ENCODE measurements at places on chromosomes 16 and 17.

DNA sequence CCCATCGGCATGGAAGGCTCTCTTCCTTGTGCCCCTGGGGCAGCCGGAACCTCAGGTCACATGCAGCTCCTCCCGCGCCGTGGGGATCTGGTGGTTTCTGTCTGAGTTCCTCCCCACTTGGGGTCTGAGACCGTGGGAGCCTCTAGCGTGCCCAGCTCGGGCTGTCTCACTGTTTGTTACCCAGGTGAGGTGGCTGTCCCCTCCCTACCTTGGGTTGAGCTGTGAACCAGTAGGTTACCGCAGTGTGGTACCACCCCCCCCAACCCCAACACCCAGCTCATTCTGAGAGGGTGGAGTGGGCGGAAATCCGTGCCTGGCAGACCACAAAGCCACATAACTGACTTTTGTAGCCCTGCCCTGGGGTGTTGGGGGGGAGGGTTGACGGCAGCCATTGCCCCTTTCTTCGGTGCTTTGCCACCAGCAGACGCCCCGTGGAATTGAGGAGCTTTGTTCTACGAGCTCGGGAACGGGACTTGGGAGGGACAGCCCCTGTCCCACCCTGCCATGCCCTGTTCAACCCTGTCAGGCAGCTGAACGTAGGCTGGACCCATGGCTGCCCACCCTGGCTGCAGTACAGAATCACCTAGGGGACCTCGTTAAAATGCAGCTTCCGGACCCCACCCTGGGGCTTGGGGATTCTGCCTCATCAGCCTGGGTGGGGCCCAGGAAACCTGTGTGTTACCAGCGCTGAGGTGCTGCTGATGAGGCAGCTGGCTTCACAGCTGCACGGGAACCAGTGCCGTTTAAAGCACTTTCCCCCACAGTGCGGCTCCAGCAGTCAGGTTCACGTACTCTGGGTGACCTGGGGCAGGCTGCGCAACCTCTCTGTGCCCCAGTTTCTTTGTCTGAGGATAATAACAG, 18.5 kb downstream of the RAP1GAP2 start:
- DNase-seq: no peak

GRCh38 chr16:47664653-47665325, 203.7 kb downstream of the PHKB start:
- DNase-seq: no peak

- no peak for DNase-seq
Observed at GRCh38 chr17:49887086-49887743, 39.3 kb upstream of the TAC4 start.

DNA sequence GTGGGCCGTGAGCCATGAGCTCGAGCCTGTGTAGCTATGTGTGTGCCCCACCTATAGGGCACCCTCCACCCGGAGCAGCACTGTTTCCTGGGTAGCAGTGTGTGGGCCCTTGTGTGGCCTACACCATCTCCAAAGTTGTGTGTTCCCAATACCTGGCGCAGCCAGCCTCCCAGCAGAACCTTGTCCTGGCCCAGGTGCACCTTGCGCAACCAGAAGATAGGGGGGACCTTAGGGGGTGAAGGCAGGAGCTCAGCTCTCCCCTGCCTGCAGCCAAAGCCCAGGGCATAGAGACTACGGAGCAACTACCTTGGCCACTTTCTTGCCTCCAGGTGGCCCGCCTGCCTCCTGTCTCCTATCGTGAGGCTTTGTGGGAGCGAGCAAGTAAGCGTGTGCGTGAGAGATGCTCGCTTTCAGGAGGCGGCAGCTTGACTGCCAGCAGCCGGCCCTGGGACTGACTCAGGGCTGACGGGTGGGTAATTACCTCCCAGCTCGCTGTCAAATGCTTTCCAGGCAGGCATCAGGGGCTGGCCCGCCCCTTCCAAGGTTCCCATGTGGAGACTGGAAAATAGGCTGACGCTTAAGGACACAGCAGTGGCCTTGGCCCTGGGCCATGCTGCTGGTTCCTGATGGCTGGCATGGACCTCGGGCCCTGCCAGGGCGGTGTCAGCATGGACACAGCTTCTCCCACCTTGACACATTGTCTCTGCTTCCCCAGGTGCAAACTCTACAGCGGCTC, 19.0 kb downstream of the TRAF7 start:
- DNase-seq: no peak

GRCh38 chr16:83397601-83398291, 410.0 kb upstream of the HSBP1 start:
- DNase-seq: no peak

GRCh38 chr16:79599837-79600637, 500 bp downstream of the MAF start:
- DNase-seq: no peak

DNA sequence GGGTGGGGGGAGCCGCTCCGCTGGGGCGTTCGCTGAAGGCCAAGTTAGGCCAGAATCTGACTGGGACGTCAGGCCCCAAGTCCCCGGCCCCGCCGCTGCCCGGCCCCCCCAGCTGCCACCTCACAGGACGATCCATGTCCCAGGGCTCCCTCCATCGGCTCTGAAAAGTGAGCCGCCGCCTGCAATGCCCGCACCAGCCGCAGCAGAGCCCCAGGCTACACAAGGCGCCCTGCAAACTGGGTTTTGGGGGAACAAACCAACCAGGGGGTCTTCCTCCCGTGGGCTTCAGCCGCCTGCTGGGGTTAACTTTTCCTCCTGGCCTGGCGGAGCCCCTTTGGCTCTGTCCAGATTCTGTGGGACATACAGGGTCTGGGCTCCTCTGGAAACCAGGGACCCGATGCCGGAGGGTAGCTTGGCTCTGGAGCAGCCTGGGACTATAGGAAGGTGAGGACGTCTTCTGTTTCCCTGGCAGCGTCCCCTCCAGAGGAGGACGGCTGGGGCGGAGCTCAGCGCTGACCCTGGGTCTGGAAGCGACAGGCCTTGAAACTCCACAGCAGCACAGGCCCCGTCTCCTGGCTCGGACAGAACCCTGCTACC, 835 bp downstream of the NME4 start:
- DNase-seq: no peak

GRCh38 chr17:28178800-28179199, 136.3 kb downstream of the NLK start:
- no peak for DNase-seq

DNA sequence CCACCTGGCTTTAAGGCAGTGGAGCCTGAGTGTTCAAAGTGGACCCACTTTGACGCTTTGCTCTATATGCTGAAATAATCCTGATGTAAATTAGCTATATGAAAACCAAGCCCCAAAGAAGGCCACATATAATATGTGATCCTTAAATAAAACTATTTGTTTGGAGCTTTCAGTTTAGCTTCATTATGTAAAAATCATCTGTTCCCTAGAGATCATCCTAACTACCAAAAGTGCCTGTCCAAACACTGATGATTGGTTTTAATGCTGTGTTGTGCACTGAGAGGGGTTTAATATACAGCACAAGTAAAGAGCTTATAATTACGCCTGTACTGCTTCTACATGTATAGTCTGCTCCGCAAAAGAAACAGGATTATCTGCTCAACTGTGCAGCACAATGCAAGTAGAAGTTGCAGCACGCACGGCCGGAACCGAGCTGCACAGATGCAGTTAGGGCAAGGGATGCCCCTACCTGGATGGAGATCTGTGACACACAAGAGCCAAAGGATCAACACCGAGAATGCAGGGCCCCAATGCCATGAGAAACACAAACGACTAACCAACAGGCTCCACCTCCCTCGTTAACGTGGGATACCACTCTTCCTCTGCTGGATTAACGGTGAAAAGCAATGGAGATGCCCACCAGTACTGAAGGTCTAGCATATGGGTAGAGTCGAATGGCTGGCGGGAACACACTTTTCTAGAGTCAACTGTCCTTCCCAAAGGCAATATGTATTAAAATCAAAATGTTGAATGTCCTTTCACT, 20.5 kb downstream of the USP7 start:
- no peak for DNase-seq

GRCh38 chr16:82621781-82622180, 5.0 kb upstream of the CDH13 start:
- no peak for DNase-seq

DNA sequence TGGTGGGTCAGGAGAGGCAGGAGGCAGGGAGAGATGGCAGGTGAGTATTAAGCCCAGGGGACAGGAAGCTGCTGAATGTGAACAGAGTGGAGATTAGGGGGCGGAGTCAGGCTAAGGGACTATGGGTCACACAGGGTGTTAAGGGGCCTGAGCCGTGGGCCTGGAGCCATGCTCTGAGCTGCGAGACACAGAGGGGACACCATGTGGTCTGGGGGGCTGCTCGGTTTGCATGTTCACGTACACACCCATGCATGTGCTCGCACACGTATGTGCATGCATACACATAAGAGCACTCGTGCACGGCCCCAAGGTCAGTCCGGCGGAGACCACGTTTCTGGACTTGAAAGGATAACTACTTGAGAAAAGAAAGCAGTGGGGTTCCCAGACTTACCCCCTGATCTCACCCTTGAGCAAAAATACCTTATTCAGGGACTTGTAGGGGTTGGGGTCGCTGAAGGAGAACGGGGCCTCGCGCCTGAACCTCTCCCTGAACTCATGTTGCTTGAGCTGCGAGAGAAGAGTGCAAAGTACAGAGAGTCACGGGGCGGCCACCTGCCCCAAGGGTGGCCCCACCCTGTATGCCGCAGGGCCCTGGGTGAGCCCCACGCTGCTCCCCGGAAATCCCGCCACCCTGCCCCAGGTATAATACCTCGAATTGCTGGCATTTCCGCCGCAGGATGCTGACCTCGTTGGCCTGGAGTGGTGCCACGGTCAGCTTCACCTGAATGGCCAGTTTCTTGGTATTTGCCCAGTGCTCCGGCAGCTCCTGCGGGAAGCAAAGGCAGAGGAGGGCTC, 50.8 kb downstream of the DNAH17 start:
- DNase-seq: no peak

GRCh38 chr17:81119223-81120148, 45.8 kb upstream of the PVALEF start:
- peak; percentile 55 for DNase-seq
